ENCODE measurements at places on chromosomes 13 and 19. TPM values are rescaled to one million over a fixed set of nuclear protein-coding genes. Genes with fewer than 3 reads are reported as not detected.

Gene NFIX
- 114 TPM for total RNA-seq

Gene FPR3
- 1.1 TPM for total RNA-seq

Gene ZNF416
- 4.3 TPM for total RNA-seq

Gene FSD1
- total RNA-seq: 1.1 TPM

DNA sequence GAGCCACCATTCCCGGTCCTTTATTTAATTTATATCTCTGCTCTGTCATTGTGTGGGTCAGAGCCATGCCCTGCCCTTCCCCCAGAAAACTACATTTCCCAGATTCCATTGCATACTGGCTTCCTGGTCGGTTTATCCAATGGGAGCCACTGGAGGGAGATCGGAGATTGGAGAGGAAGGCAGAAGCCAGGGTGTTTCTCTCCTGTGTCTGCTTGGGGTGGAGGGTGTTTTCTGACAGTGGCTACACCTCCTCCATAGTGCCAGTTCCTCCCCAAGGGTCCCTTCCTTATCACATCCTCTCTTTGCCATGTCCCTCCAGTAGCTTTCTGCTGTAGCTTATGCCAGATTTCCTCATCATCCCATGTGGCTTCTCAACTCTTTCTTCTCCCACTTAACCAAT, 19.0 kb downstream of the OLFM2 start:
- peak; percentile 97 for DNase-seq

- peak; percentile 65 for DNase-seq
These were observed 4.0 kb downstream of the RAD23A start for GRCh38 chr19:12949363-12950283.

DNA sequence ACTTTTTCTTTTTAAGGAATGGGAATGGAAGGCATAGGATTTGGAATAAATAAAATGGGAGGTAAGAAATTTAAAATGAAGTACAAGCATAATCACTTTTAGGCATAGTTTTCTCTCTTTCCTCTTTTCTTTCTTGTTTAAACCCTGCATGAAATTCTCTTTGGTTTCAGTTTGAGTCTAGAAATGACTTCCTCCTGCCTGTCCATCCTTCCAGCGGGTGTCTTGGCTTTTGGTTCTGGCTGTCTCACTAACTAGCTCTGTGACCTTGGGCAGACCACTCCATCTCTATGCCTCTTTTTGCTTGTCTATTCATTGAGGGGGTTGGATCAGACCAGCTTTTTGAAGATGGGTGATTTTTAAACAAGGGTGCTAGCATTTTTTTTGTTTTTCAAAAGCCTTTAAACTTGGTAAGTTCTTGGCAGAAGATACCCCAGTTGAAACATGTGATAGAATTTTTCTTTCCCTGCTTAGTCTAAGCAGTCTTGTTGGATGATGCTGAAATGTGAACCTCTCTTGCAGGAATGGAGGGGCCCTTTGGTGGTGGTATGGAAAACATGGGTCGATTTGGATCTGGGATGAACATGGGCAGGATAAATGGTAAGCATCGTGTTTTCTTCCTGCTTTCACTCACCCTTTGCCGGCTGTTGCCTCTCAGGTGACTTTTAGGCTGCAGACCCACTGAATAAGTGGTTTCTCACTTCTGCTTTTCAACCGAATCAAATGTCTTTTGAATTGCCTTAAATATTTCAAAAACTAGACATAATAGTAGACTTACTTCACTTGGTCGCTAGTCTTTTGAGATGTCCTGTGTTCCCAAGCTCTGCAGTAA, 28.6 kb downstream of the PRAM1 start:
- no peak for DNase-seq

DNA sequence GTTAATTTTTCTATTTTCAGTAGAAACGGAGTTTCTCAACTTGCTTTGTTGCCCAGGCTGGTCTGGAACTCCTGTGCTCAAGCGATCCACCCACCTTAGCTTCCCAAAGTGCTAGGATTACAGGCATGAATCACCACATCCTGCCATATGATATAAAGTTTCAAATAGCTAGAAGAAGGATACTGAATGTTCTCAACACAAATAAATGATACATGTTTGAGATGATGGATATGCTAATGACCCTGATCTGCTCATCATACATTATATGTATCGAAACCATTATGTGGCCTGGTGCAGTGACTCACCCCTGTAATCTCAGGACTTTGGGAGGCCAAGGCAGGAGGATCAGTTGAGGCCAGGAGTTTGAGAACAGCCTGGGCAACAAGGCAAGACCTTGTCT, 11.5 kb downstream of the CIB3 start:
- no peak for DNase-seq

GRCh38 chr19:53007200-53007599, 6.5 kb upstream of the ERVV-1 start:
- no peak for DNase-seq

DNA sequence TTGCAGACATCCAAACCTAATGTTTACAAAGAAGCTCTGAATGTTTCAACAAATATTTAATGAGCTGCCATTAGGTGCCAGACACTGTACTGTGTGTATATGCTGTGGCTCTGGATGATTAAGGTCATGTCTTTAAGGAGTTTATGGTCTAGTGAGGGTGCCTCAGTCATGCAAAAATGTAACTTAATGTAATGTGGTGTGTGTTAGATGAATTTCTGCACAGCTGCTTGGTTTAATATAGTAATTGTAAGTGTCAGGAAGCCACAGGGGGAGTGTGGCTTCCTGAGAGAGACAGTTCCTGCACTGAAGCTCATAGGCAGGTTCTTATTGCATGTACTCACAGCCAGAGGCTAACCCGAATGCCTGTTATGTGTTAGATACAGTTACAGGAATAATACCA, 43.3 kb downstream of the SPATA13 start:
- DNase-seq: no peak

DNA sequence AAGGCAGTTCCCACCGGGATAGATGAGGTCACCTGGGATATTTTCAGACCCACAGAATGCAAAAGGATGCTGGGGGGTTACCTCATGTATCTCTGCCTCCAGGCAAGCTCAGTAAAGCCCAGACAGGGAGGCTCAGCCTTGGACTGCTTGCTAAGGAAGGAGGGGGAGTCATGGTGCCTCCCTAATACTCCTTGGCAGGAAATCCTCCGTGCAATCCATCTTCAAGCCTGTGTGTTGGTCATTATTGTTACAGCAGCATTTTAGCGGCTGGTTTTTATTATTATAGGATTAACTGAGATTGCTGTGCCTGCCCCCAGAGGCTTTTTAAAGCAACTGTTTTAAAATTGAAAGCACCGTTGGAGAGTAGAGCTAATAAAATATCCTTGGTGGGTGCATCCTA, 188.5 kb upstream of the UBL3 start:
- peak; percentile 66 for DNase-seq

- DNase-seq: no peak
These were observed 35.0 kb upstream of the FRY start for GRCh38 chr13:31996601-31997000.

- DNase-seq: peak; percentile 62
These were observed 14.1 kb downstream of the CYTH2 start for GRCh38 chr19:48483301-48483700.

DNA sequence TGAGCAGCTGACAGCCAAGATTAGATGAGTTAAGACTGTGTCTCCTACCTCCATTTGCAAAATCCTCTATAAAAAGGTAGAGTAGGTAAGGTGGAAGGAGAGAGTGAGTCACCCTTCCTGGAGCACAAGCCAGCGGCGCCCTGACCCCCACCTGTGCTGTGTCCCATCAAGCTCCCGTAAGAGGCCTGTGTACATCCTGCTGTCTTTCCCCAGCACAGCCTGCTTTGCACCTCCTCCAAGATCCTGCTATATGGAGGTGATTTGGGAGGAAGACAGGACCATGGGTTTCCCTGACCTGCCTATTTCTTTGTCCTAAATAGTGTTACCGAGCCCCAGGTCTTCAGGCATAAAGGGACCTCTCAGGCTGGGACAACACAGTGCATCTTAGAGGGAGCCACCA, 62.3 kb upstream of the UQCRFS1 start:
- DNase-seq: no peak

DNA sequence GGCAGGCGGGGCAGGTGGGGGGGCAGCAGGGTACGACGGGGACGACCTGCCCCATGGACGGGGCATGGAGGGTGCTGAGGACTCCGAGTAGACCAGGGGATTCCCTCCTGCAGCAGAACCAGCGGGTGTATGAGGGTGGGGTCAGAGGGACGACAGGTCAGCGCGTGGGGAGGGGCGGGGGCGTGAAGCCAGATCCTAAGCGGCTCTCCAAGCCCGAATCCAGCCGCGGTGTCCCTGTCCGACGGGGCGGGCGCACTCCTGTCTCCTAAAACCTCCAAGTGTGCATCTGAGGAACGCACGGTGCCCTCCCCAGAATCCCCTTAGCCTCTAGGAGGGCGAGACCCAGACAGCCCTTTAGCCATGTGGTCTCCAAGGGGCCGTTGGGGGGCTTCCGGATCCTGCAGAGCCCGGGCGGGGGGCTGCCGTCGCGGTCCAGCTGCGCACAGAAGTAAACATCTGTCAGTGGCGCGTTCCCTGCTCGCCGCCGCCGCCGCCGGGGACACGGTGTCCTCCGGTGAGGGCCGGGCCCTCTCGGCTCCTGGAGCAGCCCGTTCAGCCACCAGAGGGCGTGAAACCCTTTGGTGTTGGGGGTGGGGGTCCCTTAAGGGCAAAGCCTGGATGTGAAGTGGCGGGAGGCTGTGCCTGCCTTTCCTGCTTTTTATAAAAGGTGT, 730 bp downstream of the NRTN start:
- DNase-seq: peak; percentile 97

GRCh38 chr13:94061301-94061700, 418.2 kb downstream of the DCT start:
- no peak for DNase-seq

GRCh38 chr13:39385621-39386231, 217.3 kb downstream of the LHFPL6 start:
- no peak for DNase-seq

Measured in osteoblast (primary cell).